ENCODE measurements at places on chromosomes 7 and 10. TPM values are rescaled to one million over a fixed set of nuclear protein-coding genes. Genes with fewer than 3 reads are reported as not detected.

The LIPF gene
- not detected for total RNA-seq

The HABP2 gene
- total RNA-seq: not detected

The CPA1 gene
- total RNA-seq: not detected

The GPR22 gene
- total RNA-seq: not detected

The ANKRD16 gene
- 9.2 TPM for total RNA-seq

The GRM3 gene
- not detected for total RNA-seq

The VIPR2 gene
- not detected for total RNA-seq

The CAMK2B gene
- total RNA-seq: 0.17 TPM

The MBLAC1 gene
- total RNA-seq: 1.9 TPM

The IL15RA gene
- total RNA-seq: 19.8 TPM

The NAPEPLD gene
- 14.4 TPM for total RNA-seq

The BAIAP2L1 gene
- total RNA-seq: 8.1 TPM

The SPDYE6 gene
- total RNA-seq: not detected

The GTF2IRD1 gene
- total RNA-seq: 1.6 TPM

The TMEM229A gene
- not detected for total RNA-seq

The STEAP2 gene
- total RNA-seq: not detected

The NKX1-2 gene
- not detected for total RNA-seq

The PNLIPRP1 gene
- not detected for total RNA-seq

Data from activated B cell treated with CpG ODN at 0.5 μM for 24 hours (primary cell).